ENCODE measurements at places on chromosomes 13 and 19.

GRCh38 chr19:33302974-33303790, 848 bp upstream of the CEBPA start:
- no peak for DNase-seq

DNA sequence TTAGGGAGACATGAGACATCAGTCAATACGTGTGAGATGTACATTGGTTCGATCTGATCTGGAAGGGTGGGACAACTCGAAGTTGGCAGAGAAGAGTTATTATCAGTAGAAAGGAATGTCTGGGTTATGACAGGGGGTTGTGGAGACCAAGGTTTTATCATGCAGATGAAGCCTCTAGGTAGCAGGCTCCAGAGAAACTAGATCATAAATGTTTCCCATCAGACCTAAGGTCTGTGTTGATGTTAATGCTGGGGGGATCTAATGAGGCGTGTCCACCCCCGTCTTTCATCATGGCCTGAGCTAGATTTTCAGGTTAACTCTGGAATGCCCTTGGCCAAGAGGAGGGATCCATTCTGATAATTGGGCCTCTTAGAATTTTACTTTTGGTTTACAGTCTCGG, 187.0 kb upstream of the KL start:
- no peak for DNase-seq

DNA sequence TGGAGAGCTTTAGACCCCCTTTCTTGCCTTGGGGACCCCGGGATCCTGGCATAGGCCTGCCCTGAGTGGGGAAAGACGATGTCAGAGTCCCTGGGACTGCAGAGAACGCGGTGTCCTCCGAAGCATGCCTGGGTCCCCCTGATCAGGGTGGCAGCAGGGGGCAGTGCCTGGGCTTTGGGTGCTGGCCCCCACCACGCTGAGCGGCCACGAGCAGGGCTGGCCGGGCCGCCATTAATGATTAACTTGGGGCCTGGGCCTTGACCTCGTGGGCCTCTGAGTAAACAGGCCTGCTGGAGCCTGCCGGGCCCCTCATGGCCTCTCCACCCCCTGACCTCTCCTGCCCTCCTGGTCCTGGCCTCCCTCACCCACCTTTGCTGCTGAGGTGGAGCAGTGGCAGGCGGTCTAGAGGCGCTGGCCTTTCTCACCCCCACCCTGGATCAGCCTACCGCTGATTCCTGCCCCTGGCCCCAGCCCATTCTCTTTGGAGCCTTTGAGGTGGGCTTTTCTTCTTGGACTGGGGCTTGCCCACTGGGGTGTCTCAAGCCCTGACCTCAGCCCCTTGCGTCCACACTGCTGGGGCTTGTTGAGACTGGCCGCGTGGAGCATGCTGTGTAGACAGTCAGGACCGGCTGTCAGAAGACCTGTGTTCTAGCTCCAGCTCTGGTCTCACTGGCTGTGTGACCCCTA, 26.3 kb downstream of the CEBPA start:
- no peak for DNase-seq

- peak; percentile 20 for DNase-seq
Measured at GRCh38 chr19:53511933-53512374, 26.0 kb upstream of the ZNF331 start.

- DNase-seq: peak; percentile 5
Measured at GRCh38 chr19:56333506-56333905, 18.9 kb upstream of the ZSCAN5A start.

DNA sequence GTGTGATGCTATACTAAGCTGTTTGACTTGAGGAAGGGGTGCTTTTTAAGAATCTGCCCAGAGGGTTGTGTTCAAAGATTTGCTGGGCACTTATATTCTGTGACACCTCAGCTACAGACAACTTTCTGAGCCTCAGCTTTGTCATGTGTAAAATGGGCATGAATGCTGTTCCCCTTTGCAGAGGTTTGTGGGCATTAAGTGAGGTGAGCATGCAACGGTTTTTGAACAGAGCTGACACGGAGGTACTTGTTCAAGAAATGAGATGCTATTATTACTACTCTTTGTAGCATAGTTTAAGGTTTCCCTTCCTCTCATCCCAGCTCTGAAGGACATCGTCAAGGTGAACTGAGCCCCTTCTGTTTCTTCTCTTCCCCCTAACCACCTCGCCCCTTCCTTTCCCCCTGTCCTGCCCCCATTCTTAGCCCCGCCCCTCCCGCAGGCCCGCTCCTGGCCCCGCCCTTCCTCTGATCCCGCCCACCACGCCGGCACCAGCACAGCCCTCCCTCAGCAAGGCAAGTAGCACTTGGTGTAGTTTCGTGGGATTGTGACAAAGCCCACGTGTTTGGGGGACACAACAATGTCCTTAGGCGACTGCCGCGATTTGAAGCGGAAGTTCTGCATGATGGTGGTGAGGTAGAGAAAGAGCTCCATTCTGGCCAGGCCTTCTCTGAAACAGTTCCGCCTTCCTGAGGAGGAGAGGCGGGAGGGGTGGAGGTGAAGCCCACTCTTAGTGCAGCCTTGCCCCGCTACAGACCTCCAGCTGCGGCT, 26.1 kb upstream of the CYP2A7 start:
- no peak for DNase-seq

- DNase-seq: no peak
Measured at GRCh38 chr19:4009990-4010807, 2.7 kb downstream of the PIAS4 start.

DNA sequence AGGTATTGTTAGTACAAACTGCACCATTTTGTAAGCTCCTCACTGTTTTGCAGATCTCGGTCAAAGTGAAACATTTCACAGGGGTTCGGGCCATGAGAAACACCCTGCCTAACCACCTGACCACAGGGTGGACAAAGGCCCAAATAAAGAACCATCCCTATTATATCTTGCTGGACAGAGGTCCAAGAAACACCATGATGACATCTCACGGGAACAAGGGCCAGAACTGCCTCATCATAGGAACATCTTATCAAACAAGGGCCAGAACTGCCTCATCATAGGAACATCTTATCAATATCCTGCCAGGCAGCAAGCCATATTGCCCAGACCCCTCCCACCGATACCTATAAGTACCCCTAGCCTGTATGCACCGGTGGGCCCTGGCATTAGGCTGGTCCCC, 99.7 kb downstream of the PCDH9 start:
- DNase-seq: no peak

GRCh38 chr13:108915634-108916512, 286.5 kb downstream of the MYO16 start:
- DNase-seq: peak; percentile 41

GRCh38 chr13:38830442-38831045, 143.7 kb downstream of the FREM2 start:
- no peak for DNase-seq

GRCh38 chr19:41999071-41999877, 5.2 kb upstream of the ATP1A3 start:
- DNase-seq: no peak

DNA sequence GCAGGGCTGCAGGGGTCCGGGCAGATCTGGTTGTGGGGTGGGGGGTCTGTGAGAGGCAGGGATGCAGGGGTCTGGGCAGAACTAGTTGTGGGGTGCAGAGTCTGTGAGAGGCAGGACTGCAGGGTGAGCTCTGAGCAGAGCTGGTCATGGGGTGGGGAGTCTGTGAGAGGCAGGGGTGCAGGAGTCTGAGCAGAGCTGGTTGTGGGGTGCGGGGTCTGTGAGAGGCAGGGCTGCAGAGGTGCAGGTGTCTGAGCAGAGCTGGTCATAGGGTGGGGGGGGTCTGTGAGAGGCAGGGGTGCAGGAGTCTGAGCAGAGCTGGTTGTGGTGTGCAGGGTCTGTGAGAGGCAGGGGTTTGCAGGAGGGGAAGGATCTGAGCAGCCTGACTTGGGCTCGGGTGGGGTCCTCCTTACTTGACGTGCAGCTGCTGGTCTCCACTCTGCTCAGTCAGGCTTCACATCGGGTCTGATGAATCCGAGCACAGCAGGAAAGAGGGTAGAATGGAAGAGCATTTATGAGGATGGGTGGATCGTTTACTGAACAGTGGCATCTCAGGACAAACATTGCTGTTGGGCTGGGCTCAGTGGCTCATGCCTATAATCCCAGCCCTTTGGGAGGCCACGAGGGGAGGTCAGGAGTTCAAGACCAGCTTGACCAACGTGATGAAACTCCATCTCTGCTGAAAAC, 31.2 kb downstream of the IGFL2 start:
- DNase-seq: no peak

DNA sequence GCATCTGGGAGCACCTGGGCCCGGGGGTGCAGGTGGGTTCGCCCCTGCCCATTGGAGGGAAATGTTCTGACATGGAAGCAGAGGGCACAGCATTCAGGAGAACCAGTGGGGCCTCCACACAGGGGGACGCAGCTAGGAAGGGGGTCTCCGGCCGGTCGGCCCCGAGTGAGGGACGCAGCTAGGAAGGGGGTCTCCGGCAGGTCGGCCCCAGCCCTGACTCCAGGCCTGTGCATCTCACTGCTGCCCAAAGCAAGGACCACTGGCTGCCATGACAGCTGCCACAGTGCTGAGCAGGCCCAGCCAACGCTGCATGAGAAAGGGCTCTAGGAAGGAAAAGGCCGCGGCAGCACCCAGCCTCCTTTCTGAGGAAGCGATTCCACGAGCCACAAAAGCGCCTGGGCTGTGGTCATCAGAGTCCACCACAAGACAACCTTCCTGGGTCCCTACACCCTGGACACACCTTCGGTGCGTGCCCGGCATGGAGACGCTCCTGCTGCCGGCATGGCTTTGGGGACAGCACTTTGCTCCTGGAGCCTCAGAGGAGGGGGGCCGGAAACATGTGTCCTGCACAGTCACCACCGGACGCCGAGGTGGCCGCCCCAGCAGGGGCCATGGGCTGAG, 9.7 kb downstream of the RASA3 start:
- DNase-seq: no peak
